Naive thymus-derived CD4-positive, alpha-beta T cell (primary cell): ENCODE measurements at places on chromosomes 13 and 19. TPM values are rescaled to one million over a fixed set of nuclear protein-coding genes. Genes with fewer than 3 reads are reported as not detected.

GRCh38 chr13:82480415-82480814, 1401.9 kb downstream of the SLITRK1 start:
- no peak for DNase-seq

DNA sequence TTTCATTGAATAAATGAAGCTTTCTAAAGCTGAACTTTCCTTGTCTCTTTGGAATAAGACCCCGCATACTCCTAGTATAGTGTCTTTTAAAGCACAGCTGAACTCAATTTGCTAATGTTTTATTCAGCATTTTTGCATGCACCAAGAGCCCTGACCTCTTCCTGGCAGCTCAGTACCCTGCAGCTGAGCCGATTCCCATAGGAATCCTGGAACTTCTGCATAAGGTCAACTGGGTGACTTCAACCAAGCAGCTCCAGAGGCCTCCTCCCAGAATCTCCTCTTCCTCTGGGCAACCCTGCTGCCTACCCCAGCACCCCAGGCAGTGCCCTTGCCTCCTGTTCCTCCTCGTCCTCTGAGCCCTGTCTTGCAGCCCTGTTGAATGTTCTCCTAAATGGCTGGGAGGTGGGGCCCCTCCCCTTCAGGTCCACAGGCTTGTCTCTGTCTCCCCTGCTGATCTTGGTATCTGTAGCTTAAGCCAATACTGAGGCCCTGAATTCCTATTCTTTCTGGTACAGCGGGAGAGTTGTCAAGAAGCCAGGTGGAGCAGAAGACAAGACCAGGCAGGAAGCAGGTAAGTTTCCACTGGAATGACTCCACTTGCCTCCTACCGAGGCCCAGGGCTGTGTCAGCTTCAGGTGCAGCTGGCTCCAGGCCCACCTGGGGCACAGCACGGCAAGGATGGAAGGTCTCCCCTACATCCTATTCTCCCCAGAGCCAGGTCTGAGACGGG, 23.6 kb upstream of the CCDC124 start:
- no peak for DNase-seq

PROSER3 gene
- 42.8 TPM for total RNA-seq

GRCh38 chr13:92433963-92434362, 792.6 kb upstream of the GPC6 start:
- DNase-seq, result no peak

NLRP4 gene
- total RNA-seq, result not detected in 2 replicates

DNA sequence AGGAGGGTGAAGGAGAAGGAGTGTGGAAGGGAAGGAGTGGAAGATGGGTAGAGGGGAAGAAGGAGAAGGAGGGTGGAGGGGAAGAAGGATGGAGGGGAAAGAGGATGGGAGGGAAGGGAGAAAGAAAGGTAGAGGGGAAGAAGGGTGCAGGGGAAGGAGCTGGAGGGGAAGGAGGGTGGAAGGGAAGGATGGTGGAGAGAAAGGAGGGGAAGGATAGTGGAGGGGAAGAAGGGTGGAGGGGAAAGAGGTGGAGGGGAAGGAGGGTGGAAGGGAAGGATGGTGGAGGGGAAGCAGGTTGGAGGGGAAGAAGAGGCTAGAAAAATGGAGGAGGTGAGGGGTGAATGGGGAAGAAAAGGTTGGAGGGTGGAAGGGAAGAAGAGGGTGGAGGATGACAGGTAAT, 927.9 kb downstream of the UQCRFS1 start:
- DNase-seq, result no peak
